ENCODE measurements at places on chromosomes 7 and 10.

DNA sequence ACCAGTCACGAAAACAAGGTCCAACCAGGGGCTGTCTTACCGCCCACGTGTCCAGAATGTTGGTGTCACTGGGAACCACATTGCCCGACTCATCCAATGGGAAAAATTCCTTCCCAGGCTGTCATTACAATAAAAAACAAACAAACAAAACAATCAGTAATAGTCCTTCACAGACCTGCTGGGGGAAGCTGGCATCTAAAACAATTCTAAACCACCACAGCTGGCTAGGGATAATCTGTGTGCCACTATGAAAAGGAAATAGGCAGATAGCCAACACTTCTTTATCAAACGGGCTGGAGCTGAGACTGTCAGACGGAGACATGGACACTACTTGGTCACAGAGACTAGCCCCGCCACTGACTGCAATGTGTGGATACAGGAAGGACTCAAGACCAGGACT lies 9.2 kb downstream of the AKR1B1 start:
- no peak overlapping the region for H3K4me3 ChIP-seq
- H3K4me1 ChIP-seq = peaks cover 38% of the 10 kb centered on the region
- no peaks in the 10 kb centered on the region for H3K27me3 ChIP-seq

DNA sequence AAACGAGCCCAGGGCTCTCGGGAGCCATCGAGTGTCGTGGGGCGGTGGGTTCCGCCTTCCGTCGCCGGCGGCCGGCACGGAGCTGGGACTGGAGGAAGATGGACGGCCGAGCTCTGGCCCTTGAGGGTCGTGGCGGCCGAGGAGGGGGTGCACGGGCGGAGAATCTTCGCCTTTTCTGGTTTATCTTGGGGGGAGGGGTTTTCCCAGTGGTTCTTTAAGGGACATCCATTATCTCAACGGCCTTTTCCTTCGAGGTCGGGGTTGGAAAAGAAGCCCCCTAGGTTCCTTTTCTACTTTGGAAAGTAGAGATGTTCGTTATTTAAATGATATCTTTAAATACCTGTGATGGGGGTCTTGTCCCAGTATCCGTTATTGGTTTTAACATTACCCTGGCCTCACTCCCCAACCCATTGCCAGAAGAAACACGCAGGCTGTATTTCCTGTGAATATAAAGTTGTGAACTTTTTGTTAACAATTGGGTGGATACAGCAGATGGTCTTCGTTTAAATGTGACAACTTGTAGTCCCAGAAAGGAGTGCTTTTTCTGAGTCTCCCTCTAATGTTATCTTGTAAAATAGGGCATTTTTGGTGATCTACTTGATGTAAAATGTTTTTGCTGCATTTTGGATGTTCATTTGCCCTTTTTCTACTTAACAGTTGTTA lies 765 bp downstream of the CCAR1 start:
- H3K36me3 ChIP-seq = peaks cover 7% of the 10 kb centered on the region
- H3K27me3 ChIP-seq = no peaks in the 10 kb centered on the region
- H3K4me1 ChIP-seq = no peaks in the 10 kb centered on the region
- DNase-seq = no peak
- H3K4me3 ChIP-seq = peak overlapping the region; percentile 93
- peak overlapping the region; percentile 97 for H3K27ac ChIP-seq

GRCh38 chr10:58943256-58943890 lies 233.1 kb upstream of the PHYHIPL start:
- DNase-seq = no peak
- H3K27me3 ChIP-seq = no peaks in the 10 kb centered on the region
- H3K4me1 ChIP-seq = peaks cover 14% of the 10 kb centered on the region

GRCh38 chr7:40525764-40526163 lies 391.0 kb downstream of the SUGCT start:
- no peaks in the 10 kb centered on the region for H3K27me3 ChIP-seq
- H3K4me1 ChIP-seq = no peaks in the 10 kb centered on the region
- no peak overlapping the region for H3K4me3 ChIP-seq
- H3K36me3 ChIP-seq = no peaks in the 10 kb centered on the region
- H3K27ac ChIP-seq = no peak overlapping the region
- DNase-seq = no peak

DNA sequence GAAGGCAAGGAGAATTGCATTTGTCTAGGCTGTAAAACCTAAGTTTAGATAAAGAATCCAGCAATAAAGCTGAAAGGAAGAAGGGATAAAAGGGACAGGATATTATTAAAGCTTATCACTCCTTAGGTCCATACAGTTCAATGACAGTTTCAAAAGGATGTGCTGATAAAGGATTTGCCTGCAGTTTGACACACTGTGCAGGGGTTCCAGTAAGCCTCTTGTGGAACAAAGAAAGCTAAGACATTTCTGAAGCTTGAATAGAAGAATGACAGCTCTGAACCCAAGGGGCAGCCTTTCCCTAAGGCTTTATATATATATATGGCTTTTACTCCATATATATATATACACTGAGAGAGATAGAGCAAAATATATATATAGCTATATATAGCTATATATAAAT lies 276.8 kb upstream of the GRM3 start:
- H3K4me3 ChIP-seq = no peak overlapping the region
- H3K36me3 ChIP-seq = no peaks in the 10 kb centered on the region
- DNase-seq = no peak

DNA sequence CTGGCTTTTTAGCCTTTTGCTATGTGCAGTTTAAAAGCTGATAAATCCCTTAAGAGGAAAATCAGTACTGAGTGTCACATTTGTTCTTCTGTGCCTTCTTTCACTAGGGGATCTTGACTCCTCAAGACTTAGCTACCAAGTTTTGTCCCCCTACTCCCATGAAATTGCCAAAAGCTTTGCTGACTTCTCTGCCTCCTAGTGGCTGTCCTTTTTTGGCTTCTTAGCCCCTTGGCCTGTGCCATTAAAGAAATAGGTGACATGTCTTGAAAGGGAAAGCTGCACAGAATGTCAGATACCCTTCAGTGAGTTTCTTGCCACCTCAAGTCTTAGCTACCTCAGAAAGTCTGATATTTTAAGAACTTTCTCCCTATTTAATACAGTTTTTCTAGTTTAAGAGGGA lies 10.5 kb downstream of the MKLN1 start:
- no peak overlapping the region for H3K4me3 ChIP-seq
- peaks cover 3% of the 10 kb centered on the region for H3K4me1 ChIP-seq
- H3K36me3 ChIP-seq = no peaks in the 10 kb centered on the region
- no peak for DNase-seq
- no peaks in the 10 kb centered on the region for H3K27me3 ChIP-seq
- no peak overlapping the region for H3K27ac ChIP-seq

- no peak overlapping the region for H3K4me3 ChIP-seq
- DNase-seq = no peak
- H3K27ac ChIP-seq = no peak overlapping the region
- no peaks in the 10 kb centered on the region for H3K4me1 ChIP-seq
These were observed 315.9 kb upstream of the ETV1 start for GRCh38 chr7:14305233-14305866.

GRCh38 chr10:119353421-119353820 lies 146.1 kb downstream of the GRK5 start:
- DNase-seq = no peak
- no peak overlapping the region for H3K4me3 ChIP-seq
- peak overlapping the region; percentile 50 for H3K27ac ChIP-seq
- peaks cover 30% of the 10 kb centered on the region for H3K4me1 ChIP-seq
- no peaks in the 10 kb centered on the region for H3K36me3 ChIP-seq

Measured in heart left ventricle (tissue), 16 donors.